Hepatic stellate cell (primary cell): ENCODE measurements at places on chromosomes 5 and 9.
A peak's percentile ranks its signal among the peaks of the same experiment; 100 is the strongest.

- no peak for DNase-seq
Measured at GRCh38 chr9:14164908-14165307, 149.0 kb downstream of the NFIB start.

GRCh38 chr5:76548525-76549229 is 74.5 kb downstream of the F2RL2 start:
- DNase-seq, result no peak

DNA sequence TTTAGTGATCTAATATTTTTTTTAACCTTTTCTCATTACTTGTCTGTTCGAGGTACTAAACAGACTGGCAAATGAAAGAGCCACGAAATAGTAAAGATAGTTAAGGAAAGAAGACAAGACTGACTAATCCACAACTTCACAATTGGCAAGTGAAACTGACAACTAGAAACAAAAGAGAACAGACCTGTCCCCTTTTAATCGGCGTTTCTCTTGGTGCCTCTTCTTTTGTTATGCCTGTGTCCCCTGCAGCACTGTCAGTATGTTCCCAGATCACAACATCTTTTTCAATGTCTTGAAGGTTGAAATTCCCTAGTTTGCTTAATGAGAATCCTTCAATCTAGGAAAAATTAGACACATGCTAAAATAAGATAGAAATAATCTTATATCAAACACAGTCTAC is 26.1 kb downstream of the TUT7 start:
- DNase-seq, result no peak

- DNase-seq, result no peak
Measured at GRCh38 chr5:60829490-60830266, 14.4 kb downstream of the ELOVL7 start.

DNA sequence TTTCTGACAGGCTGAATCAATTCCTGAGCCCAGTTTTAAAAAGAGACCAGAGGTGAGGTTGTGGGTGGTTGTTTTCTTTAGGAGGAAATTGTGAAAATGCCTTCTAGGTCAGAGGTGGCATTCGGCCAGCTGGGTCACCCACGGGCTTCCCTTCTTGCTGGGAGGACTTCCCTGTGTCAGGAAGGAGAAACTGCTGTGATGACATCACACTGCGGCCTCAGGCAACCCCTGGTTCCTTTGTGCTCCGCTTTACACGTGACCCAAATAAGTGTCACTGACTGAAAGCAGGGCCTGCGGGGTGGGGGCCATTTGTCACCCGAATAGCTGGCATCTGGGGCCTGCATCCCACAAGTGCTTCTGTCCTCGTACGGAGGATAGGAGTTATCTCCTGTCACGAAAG is 39.7 kb downstream of the FABP6 start:
- DNase-seq, result peak; percentile 63

DNA sequence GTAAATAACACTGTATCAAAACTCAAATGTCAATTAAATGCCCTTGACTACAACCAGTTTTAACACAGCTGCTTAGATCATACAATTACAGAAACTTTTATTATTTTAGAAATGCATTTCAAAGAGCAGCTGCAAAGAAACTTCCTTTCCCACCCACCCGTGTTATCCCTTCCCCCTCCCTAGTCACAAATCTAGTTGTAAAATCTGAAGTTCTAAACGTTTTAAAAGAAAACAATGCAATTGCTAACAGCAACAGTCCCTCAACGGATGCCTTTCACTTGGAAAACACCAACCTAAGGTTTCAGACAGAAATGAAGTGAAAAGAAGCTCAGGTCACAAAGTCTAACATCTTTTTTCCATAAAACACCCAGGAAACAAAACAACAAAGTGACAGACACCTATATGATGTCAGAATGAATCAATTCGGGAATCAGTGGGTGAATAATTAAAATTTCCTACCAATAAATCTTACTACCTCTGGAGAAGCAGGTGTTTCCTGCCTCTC is 100.3 kb downstream of the FBXW11 start:
- no peak for DNase-seq

DNA sequence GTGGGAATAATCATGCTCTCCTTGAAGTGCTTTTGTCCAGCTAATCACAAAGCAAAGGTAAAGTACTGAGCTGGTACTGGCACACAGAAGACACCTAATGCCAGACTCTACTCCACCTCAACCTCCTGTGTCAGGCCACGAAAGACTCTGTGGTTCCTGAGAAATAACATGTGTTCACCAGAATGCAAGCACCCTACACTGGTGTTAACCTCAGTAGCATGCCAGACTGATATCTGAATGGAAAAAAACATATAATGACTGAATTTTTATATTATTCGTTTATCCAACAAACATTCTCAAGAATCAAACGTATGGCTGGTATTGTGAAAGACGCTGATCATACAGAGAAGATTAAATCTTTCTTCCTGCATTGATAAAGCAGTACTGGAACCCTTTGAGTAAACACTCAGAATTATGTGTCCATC is 97.1 kb upstream of the IFNE start:
- no peak for DNase-seq

DNA sequence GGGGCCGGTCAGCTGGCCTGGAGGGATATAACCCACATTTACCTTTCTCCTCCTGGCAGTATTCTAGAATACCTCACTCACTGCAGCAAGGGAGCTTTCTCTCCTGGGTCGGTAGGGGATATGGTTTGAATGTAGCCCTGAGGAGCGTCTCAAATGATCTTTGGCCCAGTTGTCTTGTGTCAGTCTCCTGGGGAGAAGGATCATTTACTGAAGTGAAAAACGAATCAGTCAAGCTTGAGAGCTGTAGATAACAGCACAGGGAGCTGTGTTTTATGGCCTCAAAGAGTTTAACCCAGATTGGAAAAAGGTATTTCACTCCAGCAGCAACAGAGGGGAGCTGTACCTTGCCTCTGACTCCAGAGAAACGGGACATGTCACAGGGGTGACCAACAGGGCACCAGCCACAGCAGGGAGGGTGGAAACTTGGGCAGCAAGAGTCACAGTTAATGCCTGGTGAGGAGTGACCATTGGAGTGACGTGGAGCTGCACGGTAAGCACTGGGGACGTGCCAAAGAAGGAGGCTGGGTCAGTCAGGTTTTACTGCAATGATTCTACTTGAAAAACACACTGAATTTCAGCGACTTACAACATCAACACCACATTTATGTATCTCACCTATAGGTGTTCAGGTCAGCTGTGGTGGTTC is 29.8 kb upstream of the ZFR start:
- no peak for DNase-seq

DNA sequence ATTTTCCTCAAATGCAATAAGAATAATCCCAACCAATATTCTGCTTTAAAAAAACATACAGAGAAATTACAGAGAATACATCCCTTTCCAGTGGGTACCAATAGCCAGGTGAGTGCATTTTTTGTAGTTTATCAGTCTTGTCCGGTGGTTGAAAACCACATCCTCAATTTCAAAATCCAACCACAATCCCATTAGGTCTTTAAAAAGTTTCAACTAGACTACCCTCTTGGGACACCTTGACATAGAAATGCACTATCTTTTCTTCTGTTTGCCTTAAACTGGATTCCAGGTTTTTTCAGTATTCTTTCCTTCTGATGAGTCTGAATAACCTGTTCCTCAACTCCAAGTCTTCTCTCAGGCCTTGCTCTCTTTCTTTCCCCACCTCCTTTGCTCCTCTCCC is 223.3 kb downstream of the NR2F1-AS1 start:
- no peak for DNase-seq

DNA sequence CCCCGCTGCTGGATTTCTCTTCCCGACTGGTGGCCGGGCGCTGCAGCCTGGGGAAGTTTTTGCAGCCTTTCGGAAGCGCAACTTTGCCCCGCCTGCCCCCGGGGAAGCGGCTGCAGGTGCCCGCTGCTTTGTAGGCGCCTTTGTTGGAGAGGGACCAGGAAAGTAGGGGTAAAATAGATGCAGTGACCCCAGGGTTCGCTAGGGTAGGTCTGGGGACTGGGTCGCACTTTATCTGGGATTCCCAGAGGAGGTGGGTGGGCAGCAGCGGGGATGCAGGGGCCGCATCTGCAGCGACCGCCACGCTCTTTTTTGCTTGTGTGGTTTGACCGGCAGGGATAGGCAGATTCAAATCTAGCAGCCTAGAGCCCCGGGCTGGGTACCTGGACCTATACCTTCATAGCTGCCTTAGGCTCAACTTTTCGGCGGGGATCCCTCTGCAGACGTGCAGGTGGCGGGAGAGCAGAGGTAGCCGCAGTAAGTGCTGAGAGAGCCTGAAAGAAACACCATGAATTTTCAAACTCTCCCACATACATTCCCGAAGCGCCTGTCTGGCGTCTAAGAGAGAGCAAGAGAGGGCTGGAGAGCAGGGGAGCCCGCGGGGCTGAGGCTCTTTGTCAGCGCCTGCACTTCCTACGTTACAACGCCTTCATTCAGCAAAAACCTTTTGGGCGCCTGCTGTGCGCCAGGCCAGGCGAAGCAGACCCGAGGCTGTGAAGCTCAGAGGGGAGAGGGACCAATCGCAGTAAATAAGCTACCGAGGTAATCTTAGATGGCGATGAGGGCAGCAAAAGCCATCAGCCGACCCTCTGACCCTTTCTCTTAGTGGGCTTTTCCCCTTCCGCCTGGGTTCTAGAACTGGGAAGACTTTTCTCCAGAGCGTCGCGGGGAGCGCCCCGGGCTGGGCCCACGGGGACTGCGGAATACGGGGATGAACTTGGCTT is 642 bp downstream of the SV2C start:
- DNase-seq, result no peak

- DNase-seq, result no peak
Measured at GRCh38 chr9:125687163-125687863, 19.7 kb downstream of the MAPKAP1 start.

- no peak for DNase-seq
Measured at GRCh38 chr5:120552638-120553037, 88.5 kb downstream of the PRR16 start.

GRCh38 chr9:94176608-94177007 is 82.5 kb upstream of the ZNF169 start:
- DNase-seq, result no peak

DNA sequence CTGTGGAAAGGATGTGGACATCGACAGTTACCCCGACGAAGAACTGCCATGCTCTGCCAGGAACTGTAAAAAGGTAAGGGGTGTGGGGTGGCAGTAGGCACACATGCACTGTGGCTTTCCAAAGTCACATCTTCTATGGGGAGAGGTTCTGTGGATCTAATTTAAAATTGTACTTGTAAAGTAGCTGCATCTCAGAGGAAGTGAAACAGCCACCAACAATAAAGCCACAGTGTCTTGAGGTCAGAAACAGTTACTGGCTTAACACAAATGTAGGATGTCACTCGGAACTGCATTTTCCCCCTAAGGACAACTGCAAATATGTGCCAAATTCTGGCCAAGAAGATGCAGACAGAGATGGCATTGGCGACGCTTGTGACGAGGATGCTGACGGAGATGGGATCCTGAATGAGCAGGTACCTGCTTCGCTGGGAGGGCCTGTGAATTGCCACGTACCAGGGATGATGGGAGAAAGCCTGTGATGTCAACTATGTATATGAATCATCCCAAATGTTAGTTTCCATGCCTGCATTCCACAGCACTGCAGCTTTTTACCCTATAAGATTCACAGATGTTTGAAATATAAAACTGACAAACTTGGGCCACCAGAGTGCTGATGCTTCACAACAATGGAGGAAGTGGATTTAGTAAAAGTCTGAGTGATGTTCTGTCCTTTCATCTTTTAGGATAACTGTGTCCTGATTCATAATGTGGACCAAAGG is 35.3 kb downstream of the THBS4 start:
- no peak for DNase-seq

DNA sequence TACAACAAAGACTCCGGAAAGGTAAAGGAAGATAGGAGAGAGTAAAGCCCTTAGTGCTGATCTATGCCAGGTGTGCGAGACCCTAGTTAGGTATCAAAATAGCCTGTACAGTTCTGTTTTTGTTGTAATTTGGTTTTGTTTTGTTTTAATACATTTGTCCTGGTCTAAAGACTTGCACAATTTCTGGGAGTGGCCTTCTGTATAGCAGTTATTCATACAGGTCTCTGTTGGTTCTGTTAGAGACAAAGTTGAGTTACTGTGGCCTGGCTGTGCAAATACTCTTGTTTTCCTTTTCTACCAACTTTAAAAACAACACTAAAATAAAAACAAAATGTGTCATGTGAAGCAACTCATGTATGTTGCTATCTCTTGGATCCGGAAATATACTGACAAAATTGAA is 163.6 kb downstream of the COMMD10 start:
- no peak for DNase-seq

DNA sequence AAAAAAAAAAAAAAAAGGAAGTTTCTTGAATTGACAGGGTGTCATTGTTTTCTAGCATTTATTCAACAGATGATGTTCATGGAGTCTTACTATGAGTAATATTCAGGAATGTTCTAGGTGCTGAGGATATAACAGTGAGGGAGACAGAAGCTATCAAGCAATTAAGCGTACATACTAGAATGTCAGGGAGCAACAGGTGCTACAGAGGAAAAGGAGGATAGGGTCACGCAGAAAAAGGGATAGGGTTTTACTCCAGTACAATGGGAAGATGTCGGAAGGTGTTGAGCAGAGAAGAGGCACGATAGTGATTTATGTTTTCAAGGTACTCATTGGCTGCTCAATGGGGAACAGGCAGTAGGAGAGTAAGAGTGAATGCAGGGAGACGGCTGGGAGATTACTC is 6.6 kb upstream of the RASGRF2 start:
- no peak for DNase-seq

DNA sequence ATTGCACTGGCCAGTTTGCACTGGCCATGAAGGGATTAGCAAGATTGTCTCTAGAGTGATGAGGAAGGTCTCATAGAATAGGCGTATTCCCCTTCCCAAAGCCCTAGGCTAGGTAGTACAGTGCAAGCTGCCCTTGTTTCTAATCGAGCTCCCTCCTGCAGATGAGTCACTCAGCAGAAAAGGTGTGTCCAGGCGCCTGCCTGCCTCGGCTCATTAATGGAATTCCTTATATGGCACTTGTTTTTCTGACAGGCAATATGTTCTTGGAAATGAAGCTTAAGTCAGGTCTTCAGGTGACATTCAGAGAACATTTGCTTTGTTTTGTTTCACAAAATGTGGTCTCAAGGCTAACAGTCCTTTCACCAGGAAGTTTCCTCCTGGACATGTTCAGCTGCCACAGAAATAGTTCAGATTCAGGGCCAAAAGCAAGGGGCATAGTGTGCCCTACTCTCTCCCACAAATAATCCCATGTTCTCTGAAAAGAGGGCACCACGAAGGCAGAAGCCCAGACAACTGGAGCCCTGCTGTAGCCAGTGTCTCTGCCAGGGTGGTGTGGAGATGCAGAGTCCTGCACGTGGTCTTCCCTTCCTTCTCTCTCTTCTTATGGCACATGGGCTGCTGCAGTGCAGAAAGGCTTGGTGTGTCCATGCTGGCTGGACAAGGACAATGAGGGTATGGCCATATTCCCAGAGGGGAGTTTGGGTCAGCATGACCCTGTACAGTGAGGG is 281.1 kb upstream of the MAP3K1 start:
- no peak for DNase-seq

- peak; percentile 73 for DNase-seq
Measured at GRCh38 chr5:150781706-150782614, 3.4 kb downstream of the SMIM3 start.

DNA sequence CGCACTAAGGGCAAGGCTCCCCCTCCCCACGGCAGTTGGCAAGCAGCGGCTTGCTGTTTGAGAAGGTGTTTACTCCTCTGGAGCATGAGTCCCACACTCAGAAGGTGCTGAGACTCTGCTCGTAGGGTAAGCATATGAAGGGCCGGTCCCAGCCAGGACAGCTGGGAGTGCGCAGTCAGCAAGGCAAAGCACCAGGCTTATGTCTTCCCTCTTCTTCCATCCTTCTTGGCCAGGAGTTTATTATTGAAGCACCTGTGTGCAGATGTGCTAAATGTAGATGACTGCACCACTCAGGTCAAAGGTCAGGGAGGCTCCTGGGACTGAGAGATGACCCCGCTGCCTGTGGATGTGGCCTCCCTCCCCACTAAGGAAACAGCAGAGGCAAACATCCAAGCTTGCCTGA is 27.0 kb upstream of the CDKN2AIPNL start:
- DNase-seq, result no peak
